ENCODE measurements at places on chromosomes 12 and 14.

DNA sequence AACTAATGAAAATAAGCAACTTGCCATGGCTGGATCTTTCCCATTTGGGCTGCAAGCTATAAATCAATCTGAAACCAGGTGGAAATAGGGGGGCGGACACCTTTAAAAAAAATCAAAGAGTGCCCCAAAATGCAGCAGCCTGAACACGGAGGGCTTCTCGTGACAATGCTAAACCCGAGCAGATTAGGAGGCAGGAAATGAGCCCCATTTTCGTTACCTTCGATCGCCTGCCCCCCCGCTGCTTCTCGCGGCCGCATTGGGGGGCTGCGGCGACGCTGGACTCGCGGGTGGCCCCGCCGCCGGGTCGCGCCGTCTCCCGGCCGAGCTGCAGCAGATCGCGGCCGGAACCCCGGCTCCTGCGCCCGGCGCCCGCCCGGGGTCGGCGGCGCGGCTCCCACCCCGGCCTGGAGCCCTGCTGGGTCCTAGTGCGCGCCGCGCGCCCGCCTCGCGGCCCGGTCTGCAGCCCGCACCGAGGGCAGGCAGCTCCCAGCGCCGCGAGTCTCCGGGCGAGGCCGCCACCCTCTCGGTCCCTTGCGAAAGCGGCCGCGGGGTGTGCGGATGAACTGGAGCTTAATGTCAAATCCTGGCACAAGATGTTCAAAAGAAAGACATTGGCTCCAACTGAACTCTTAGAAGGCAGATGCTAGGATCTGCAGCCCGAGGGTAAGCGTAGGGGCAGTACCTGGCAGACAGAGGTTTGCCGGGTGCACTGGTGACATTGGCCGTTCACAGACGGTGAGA is 201.9 kb upstream of the FOXN3 start:
- peak; percentile 92 for DNase-seq

DNA sequence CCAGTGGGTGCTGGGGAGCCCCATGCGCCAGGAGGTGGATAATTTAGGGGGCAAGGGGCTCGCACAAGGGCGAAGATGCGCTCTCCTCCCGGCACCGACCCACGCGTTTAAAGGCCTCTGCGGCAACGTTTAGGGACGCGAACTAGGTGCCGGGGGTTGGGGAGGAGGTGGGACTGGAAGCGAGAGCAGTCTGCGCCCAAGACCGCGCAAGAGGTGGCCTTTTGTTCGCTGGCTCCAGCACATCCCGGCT is 1.3 kb downstream of the SLC38A1 start:
- DNase-seq: peak; percentile 84

DNA sequence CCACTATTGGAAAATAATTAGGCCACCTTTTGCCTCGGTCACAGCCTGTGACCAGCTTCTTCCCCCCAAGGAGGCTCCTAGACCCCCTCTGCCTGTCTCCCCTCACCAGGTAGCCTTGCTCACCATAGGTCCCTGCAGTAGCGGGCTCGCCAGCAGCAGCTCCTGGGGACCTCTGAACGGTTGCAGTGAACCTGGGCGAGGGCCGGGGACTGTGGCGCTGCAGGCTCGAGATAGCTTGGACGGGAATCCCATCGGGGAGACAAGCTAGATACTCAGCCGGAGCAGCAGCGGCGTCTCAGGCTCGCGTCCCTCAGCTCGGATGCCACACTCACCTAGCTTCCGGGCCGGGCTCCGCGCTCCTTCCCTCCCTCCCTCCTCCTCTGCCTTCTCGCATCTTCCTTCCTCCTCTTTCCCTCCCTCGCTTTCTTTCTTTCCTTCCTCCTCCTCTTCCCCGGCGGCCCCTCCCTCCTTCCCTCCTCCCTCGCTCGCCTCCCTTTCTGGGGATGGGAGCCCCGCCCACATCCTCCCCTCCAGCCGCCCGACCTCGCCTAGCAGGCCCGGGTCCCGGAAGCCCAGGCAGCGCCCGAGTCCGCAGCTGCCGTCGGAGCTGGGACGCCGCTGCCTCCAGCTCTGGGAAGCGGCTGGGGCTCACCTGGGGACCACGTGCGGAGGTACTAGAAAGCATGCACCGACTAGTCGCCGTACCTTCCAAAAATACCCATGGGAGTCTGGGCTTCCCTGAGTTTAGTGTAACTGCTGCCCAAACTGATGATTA is at the start of gene BMP4:
TSS of gene BMP4 (minus strand) at position 399 of the 775 bp plus-strand sequence. CDS start 4,603 bp downstream, outside the sequence.
- peak; percentile 71 for DNase-seq

GRCh38 chr12:104603545-104603973 is 146.8 kb downstream of the CHST11 start:
- no peak for DNase-seq

DNA sequence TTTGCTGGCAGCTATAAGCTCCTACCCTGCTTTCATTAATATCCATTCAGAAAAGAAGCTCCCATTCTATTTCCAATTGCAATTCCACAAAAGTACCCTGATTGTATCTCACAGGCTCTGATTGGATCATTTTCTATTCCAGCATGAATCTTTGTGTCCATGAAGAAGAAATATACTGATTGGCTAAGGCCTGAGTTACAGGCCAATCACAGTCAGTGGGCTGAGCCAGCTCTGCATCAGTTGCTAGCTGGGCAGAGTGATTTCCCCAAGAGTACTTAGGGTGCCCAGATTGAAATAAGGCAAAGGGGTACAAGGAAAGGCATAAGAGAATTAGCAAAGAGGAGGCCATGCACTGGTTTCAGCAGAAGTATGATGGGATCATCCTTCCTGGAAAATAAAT is 14.4 kb downstream of the ART4 start:
- DNase-seq: no peak
